NCI-H1417 treated with DMSO at 0.1 percent for 48 hours (cell line): ENCODE measurements at places on chromosomes 4 and X.

- DNase-seq: no peak
Observed at GRCh38 chrX:103927030-103927429, 35.4 kb upstream of the TMSB15B start.

DNA sequence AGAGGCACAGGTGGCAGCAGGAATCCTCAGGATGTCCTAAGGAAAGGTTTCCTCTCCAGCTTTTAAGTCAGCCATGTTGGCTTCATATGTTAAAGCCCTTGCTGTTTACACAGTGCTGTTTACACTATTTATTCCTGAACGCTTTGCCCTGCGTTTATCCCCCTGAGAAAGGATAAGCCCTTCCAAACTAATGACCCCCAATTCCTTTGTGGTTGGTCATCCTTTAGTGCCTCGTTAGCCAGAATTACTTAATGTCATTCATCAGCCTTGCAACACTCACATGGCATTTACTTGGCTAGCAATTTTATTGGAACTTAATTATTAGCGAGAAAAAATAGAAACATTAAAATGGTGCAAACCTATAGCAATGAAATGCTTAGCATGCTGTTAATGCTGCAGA lies 23.8 kb downstream of the VCX2 start:
- DNase-seq: no peak

- DNase-seq: no peak
Observed at GRCh38 chr4:55035892-55036291, 89.5 kb downstream of the KDR start.

DNA sequence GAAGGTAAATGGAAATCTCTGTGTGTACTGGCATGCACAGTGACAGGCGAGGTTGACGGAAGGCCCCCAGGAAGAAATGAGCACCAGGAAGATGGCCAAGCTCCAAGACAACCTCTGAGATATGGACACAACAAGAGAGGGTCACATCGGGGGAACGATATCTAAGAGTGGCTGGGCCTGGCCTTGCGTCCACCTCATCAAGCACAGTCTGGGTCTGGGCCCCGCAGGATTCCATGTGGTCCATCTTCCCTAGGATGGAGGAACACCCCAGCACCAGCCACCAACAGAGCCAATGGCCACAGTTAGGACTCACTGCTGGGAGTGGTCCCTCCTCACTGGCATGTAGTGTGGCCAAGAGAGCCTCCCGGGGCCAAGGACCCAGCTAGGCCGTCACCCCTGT lies 272.6 kb upstream of the AGTR2 start:
- no peak for DNase-seq

- no peak for DNase-seq
Observed at GRCh38 chr4:48197643-48198237, 63.7 kb upstream of the TXK start.

- DNase-seq: no peak
Observed at GRCh38 chrX:19772822-19773628, 114.4 kb downstream of the SH3KBP1 start.

- DNase-seq: no peak
Observed at GRCh38 chrX:115702982-115703381, 142.0 kb downstream of the PLS3 start.

- DNase-seq: peak; percentile 97
Observed at GRCh38 chr4:59936566-59936965, 1263.6 kb upstream of the ADGRL3 start.

DNA sequence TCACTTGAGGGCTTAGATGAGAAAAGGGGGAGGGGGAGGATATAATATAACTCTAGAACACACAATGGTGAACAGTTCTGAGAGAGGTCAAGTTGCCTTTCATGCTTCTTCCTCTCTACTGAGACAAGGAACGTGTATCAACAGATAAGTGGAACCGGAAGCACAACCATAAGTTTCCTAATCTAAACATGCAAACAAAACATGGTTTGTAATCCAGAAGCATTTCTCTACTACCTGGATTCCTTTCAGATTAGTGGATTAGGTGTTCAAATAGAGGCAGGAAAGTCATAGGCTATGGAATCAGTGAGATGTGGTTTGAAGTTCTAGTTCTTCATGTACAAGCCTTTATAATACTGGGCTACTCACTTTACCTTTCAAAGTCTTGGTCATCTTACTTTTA lies 460.6 kb downstream of the IDS start:
- DNase-seq: no peak

- no peak for DNase-seq
Observed at GRCh38 chr4:173417833-173418232, 18.9 kb upstream of the SCRG1 start.

DNA sequence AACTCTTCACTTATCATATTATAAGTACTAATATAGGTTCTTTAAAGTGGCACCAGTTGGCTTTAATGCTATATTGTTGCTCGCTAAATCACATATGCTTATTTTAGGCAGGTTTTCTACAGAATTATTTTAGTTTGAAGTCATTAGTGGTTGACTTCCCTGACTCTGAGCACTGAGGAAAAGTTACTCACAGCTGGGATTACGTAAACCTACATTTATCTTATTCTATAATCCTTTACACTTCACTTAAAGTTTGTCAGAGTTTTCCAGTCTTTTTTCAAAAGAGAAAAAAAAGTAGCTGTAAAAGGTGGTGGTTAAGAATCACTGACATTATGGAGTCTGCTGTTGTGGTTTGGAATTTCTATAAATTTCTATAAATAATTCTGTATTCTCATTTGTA lies 5.8 kb downstream of the UGT2B4 start:
- DNase-seq: no peak

DNA sequence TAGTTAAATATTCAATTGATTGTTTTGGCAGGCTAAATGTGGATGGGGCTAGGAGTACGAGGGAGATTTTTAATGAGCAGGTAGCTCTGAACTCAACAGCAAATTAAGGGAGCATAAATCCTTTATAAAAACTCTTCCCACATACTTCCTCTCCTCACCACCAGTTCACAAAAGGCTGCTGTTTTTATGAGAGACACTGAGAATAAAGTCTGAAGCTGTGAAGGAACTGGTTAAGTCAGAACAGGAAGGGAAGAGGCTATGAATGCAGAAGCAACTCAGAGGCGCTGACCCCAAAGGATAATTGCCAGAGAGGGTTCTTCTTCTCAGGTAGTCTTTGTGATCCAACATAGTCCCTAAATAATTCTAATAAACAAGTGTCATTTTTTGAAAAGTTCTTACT lies 406.1 kb downstream of the GPM6A start:
- no peak for DNase-seq

GRCh38 chr4:182385897-182386296 lies 142.7 kb downstream of the TENM3 start:
- no peak for DNase-seq

DNA sequence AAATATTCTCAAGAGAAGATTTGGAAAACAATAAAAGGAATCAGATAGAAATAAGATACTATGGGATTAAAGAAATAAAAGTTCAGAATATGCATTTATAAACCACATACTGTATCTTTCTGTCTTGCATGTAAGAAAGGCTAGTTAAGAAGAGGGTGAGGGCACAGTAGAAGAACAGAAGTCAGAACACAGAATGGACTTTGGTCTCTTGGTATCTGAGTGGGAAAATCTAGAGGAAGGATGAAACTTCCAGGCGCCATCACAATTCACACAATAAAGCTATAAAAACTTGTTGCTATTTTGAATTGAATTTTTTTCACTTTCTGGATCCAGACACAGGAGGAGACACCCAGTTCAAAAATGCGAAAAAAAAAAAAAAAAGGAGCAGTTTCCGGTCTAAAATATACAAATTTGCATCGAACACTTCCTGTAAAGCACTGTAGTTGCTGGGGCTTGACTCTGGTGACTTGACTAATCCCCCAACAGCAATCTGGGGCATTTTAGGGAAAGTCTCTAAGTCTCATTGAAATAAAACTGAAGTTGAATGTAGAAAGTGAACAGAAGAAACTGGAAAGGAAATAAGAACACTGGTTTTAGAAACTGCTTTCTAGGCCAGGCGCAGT lies 8.1 kb upstream of the NAAA start:
- DNase-seq: no peak

DNA sequence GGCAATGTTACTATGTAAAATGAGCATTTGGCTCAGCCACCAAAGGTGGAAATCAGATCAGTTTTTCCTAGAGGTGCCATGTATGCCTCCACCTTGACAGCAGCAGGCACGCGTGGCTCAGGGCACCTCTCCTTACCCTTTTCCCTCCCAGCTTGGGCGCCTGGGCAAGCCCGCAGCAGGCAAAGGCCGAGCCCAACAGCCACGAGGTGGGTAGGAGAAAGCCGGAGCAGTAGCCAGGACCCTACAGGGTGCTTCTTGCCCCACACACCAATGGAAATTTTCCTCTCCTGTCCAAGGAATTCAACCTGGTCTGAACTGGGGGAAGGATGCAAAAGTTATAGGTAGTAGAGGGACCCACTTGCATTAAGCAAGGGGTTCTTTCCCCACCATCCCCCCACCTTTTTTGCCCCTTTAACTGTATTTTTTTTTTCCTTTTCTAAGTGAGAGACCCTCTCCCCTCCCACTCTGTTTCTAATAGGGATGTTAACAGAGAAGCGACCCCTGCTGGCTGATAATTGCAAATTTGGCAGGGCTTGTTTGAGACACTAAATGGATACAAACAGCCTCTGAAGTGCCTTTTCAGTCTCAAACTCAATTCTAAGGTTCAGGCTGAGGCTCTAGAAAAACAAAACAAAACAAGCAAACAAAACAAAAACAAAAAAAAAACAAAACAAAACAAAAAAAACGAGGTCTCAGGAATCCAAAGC lies 895.1 kb downstream of the PCDH18 start:
- no peak for DNase-seq

DNA sequence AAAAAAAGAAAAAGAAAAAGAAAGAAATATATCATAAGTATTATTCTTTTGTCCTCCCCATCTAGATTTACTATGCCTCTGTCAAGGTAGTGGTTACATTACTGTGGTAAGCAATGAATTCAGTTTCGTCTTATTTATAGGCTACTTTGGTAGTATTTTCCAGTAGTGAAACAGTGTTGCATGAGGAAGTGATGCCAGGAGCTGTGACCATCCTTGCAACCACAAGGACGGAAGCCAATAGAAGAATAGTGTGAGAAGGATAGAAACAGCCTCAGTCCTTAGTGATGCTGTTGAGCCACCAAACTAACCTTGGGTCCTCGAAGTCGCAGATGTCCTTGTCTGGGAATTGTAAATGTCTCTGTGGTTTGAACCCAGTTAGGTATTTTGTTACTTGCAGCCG lies 328.5 kb downstream of the PPP3CA start:
- no peak for DNase-seq

GRCh38 chr4:4913628-4914027 lies 54.2 kb downstream of the MSX1 start:
- DNase-seq: no peak

- DNase-seq: no peak
Observed at GRCh38 chr4:165489786-165490185, 111.0 kb downstream of the CPE start.

DNA sequence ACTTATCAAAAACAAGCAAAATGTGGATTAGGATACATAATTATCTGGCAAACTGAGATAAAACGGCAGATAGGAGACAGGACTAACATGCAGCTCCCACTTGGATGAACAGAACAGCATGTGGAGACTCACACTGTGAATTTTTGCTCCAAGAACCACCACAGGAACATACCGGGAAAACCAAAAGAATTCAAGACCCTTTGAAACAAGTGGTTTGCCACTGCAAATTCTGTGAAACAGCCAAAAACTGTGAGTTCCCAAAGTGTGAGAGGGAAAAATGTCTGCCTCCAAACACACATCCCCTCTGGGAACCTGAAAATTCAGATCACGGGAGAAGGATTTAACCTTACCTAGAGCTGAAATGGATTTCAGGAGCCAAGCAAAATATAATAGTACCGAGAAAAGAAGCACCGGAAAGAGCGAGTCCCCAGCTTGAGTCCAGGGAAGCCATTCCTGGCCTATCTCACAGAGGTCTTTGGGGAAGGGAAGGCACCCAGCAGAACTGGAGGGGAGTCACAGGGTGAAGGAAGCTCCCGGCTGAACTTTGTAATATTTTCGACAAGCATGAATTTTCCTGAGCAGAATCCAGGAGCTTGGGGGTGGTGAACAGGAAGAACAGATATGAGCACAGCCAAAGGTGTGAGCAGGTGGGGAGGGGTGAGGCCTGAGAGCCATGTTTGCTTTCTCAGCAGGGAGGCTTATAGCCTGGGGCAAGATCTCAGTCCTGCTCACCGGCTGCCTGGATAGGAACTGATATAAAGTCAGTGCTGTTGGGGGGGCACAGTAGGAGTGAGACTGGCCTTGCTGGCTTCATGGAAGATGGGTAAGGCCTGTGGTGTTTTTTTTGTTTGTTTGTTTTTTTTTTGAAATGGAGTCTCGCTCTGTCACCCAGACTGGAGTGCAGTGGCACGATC lies 23.9 kb downstream of the MANBA start:
- DNase-seq: no peak

DNA sequence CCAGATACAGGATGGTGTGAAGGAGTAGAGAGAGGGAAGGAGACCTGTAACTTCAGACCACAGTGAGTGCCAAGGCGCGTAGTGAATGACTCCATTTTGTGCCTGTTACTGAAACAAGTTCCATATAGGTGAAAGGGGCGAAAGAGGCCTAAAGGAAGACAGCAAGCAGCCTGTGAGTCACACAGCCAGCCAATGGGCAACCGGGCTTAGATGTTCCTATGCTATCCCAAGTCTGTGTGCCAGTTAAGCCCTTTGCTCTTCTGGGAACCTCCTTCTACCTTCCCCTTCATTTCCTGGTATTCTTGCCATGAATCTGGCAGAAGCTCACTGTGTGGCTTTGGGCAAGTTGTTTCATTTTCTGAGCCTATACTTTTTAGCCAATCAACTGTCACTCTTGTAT lies 161.8 kb upstream of the LDB2 start:
- DNase-seq: no peak

GRCh38 chrX:1914606-1915365 lies 299.9 kb downstream of the ASMT start:
- no peak for DNase-seq

DNA sequence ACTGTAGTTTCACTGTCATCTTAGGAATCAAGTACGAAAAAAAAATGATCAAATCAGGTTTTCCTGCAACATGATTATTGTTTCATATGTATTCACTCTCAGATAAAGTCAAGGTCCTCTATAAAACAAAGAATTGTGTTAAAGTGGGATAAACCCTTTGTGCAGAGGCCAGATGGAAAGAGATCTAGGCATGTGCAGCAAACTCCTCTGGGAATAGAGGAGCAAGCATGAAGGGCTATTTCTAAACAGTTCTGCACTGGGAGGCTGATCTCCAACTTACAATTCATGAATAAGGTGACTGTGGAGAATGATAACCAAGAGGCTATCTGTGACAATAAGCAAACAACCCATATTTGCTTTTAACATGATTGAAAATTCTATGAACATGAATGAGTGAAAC lies 2.4 kb upstream of the WDFY3 start:
- DNase-seq: no peak

- DNase-seq: no peak
Observed at GRCh38 chrX:23373129-23373804, 38.6 kb downstream of the PTCHD1 start.
